ENCODE measurements at places on chromosomes 3 and 15. TPM values are rescaled to one million over a fixed set of nuclear protein-coding genes. Genes with fewer than 3 reads are reported as not detected.

KBTBD8 gene
- total RNA-seq: 7.7 TPM

GABRB3 gene
- total RNA-seq: 0.33 TPM

LYZL4 gene
- total RNA-seq: not detected

SEMA3G gene
- total RNA-seq: not detected

UNC13C gene
- not detected for total RNA-seq

TGM4 gene
- not detected for total RNA-seq

CCDC51 gene
- 15.7 TPM for total RNA-seq

CPEB1 gene
- 13.7 TPM for total RNA-seq

KLF15 gene
- total RNA-seq: 4.8 TPM

EFCC1 gene
- 0.07 TPM for total RNA-seq

SAMD7 gene
- not detected for total RNA-seq

MESP1 gene
- total RNA-seq: 1.1 TPM

NGRN gene
- 66.5 TPM for total RNA-seq

GOLGA6L7 gene
- 0.11 TPM for total RNA-seq

ANKRD63 gene
- total RNA-seq: 1.8 TPM

MFGE8 gene
- 142 TPM for total RNA-seq

DNAJB8 gene
- total RNA-seq: not detected

GOLGA6L4 gene
- 2.1 TPM for total RNA-seq
